ENCODE measurements at places on chromosomes 11 and 22.

DNA sequence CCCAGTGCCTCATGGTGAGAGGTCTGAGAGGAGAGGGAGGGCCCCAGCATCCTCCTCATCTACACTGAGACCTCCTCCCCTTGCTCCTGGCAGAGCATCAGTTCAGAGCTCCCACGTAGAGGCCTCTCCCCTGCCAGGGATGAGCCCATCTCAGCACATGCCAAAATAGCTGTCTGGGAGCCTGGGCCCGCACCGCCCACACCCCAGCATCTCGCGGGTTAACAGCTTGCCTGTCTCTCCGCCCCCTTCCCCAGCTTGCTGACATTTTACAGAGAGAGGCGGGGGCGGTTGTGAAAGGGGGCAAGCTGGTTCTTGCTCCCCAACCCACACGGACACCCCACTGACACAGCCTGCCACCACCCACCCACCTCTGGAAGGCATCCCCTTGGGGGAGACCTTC is 6.4 kb downstream of the DGKZ start:
- no peak for DNase-seq

DNA sequence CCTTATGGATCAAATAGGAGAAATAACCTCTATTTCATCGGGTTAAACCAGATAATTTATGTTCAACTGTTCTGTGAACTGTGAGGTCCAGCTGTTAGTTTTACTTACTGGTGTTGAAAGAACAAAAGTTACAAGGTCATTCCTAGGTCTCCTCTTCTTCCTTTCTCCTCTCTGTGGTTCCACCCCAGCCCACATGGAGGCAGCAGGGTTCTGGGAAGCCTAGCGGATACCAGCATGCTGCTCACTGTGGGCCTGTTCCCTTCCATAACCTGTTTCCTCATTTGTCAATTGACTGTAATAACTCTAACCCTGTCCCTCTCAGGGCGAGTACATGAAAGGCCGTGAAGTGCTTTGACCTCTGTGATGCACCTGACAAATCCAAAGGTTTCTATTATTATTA is 27.8 kb downstream of the RELT start:
- no peak for DNase-seq

DNA sequence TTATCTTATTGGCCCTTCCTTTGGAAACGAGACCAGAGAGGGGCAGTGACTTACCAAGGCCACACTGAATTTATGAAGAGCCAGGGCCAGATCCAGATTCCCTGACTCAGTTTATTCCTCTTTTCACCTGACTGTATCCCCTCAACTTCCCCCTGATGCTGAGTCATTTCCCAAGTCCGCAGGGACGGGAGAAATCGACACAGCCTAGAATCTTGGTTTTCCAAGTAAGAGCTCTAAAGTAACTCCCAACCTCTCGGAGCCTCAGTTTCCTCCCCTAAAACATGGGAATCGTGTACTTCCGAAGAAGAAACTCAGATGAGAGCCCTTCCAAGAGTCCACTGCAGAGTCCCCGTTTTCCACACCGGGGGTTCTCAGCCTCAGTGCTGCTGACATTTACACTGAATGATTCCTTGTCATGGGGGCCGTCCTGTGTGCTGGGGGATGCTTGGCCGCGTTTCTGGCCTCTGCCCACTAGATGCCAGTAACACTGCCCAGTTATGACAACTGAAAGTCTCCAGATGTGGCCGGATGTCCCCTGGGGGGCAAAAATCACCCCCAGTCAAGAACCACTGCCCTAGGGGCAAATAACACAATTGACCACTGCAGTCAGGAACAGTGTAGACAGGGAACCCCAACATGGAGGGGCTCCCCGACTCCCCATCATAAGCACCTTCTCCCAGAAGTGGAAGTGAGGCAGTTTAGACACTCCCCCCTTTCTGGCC is 11.2 kb downstream of the MPST start:
- DNase-seq, result no peak

GRCh38 chr11:22859756-22860155 is 518 bp downstream of the CCDC179 start:
- DNase-seq, result no peak

GRCh38 chr22:48102581-48102980 is 1340.1 kb downstream of the TBC1D22A start:
- DNase-seq, result no peak

GRCh38 chr11:32382339-32383049 is 52.8 kb downstream of the WT1 start:
- DNase-seq, result no peak
